ENCODE measurements at places on chromosomes 1 and 21. TPM values are rescaled to one million over a fixed set of nuclear protein-coding genes. Genes with fewer than 3 reads are reported as not detected.

Gene HJV
- not detected for total RNA-seq

Gene LCE1E
- not detected for total RNA-seq

Gene AMY2A
- total RNA-seq = not detected

Gene NTMT2
- 0.43 TPM for total RNA-seq

Gene GRIK1
- total RNA-seq = not detected

Gene OR2AK2
- not detected for total RNA-seq

GRCh38 chr1:168470901-168471431, 72.8 kb downstream of the XCL2 start:
- DNase-seq = peak; percentile 95
- no peaks in the 10 kb centered on the region for H3K36me3 ChIP-seq
- peak overlapping the region; percentile 81 for H3K27ac ChIP-seq
- peaks cover 40% of the 10 kb centered on the region for H3K4me1 ChIP-seq
- peak overlapping the region; percentile 14 for H3K4me3 ChIP-seq

DNA sequence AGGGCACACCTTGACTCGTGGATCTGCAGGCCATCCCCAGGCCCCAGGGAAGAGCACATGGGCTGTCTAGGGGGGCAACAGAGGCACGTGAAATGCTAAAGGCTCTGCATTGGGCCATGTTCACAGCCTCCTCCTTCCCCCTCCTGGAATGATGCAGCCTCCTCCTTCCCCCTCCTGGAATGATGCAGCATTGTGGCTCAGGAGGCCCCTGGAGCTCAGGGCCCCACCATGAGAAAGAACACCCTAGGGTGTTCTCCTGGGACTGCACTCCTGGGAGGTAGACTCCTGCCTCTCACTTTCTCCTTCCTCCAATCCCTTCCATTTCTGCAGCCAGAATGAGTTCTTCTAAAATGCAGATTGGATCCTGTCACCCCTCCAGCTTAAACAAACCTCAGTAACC, 1.5 kb upstream of the IGFN1 start:
- H3K4me1 ChIP-seq = peaks cover 27% of the 10 kb centered on the region
- no peak overlapping the region for H3K4me3 ChIP-seq
- H3K27ac ChIP-seq = no peak overlapping the region

DNA sequence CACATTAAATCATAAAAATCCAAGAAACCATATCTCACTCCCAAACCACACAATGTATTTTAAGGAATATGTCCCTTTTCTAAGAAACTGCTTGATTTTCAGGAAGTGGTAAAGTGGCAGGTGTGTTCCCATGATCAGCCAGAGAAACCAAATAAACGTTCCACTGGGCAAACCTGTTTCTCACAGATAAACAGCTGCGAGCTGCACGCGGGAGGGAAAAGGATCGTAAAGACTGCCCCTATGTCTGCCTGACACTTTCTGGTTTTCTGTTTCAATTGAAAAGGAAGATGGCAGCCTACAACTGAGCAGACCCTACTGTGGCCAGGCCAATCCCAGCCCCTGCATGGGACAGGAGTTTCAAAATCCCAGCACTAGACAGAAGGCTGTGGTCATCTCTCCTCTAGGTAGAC, 36.6 kb downstream of the HIVEP3 start:
- no peaks in the 10 kb centered on the region for H3K36me3 ChIP-seq
- no peak overlapping the region for H3K27ac ChIP-seq
- no peak for DNase-seq
- H3K27me3 ChIP-seq = no peaks in the 10 kb centered on the region
- H3K4me3 ChIP-seq = no peak overlapping the region
- H3K4me1 ChIP-seq = peaks cover 7% of the 10 kb centered on the region

DNA sequence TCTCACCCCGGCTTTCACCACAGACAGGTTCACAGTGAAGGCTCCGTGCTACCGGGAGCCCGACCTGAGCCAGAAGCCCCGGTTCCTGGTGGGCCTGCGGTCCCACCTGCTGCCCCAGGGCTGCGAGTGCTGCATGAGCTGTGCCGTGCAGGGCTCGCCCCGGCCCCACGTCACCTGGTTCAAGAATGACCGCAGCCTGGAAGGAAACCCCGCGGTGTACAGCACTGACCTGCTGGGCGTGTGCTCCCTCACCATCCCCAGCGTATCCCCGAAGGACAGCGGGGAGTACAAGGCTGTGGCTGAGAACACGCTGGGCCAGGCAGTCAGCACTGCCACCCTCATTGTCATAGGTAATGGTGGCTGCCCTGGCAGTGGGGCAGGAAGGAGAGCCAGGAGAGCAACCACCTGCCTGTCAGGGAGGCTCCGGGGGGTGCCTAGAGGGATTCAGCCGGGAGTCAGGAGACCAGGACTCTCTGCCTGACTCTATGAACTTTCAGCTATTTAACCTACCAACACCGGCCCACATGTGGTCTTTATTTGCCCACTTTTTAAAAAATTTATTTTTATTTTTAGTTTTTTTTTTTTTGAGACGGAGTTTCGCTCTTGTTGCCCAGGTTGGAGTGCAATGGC, 36.4 kb downstream of the IGFN1 start:
- no peak overlapping the region for H3K4me3 ChIP-seq
- H3K4me1 ChIP-seq = peaks cover 15% of the 10 kb centered on the region
- no peak overlapping the region for H3K27ac ChIP-seq
- H3K27me3 ChIP-seq = peaks cover 2% of the 10 kb centered on the region
- no peaks in the 10 kb centered on the region for H3K36me3 ChIP-seq
- DNase-seq = no peak

DNA sequence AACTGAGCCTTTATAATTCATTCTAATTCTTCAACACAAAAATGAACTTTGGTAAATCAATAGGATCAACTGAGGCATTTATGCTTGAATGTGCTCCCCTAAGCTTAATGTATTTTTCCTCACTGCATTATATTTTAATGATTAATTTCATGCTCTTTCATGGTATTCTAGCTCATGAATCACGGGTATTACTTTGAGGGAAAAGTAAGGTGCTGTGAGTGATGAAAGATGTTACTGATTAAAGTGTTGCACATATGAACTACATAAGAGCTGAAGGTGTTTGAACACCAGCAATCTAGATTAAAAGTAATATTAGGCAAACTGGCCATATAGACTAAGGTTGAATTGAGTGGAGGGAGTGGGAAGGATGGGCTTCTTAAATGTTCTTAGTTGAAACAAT, 1.9 kb downstream of the DPYD start:
- H3K4me3 ChIP-seq = peak overlapping the region; percentile 88
- DNase-seq = no peak
- no peak overlapping the region for H3K27ac ChIP-seq
- H3K27me3 ChIP-seq = no peaks in the 10 kb centered on the region
- H3K36me3 ChIP-seq = no peaks in the 10 kb centered on the region

DNA sequence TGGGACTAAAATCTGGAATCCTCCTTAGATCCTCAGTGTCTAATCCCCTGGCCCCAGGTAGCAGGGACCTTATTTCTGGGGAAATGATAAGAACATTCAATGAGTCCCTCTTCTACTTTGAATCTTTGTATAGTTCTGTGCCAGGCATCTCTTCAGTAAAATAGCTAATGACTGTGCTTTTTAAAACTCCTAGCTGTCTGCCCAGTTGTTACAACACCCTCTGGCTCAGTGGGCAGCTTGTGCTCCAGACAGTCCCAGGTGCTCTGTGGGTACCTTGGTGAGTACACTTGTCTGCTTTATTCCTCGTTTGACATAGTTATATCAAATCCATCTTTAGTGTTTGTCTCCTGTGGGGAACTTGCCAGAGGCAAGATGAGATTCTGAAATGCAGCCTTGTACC, 18.0 kb downstream of the TGFB2 start:
- peaks cover 40% of the 10 kb centered on the region for H3K4me1 ChIP-seq
- no peaks in the 10 kb centered on the region for H3K27me3 ChIP-seq
- DNase-seq = no peak
- peaks cover 11% of the 10 kb centered on the region for H3K36me3 ChIP-seq

DNA sequence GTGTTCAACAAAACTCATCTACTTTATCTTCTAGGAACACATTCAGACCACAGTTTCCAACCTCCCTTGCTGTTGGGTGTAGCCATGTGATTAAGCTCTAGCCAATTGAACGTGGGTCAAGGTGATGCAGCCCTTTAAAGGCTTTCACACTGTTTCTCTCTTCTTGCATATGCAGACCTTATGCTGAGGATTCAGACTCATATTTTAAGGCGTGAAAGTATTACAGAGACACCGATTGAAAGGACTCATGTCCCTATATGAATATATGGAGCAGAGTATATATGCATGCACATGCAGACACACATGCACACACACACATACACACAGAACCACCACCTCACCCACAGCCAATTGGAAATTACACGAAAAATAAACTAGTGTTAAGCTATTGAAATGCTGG, 214.3 kb upstream of the NR5A2 start:
- no peaks in the 10 kb centered on the region for H3K27me3 ChIP-seq
- no peak overlapping the region for H3K27ac ChIP-seq
- DNase-seq = no peak
- no peak overlapping the region for H3K4me3 ChIP-seq

DNA sequence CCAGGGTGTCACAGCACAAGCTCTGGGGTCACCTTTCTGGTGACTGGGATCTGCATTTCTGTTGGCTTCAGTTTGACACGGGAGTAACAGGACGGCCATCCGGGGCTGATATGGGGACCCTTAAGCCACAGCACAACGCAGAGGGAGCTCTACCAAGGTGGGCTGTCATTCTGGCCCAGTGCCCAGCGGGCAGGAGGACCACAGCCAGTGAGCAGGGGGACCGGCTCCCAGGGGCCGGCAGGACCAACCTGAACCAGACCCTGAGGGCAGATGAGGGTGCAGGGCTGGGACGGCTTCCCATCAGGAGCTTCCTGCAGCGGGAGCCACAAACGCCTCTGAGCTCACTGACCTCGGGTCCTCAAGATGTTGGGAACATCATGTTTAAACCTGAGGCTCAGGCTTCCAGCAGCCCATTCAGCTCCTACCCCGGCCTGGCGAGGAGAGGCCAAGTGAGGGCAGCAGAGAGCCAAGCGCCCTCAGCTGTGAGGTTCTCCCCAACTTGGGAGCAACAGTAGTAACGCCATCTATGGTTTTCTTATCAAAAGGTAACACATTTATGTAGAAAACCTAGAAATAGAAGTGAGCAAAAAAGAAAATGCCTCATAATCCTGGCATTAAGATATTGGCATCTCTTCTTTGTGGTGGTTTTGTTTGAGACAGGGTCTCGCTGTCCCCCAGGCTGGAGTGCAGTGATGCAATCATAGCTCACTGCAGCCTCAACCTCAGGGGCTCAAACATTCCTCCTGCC, 26.8 kb downstream of the TMEM201 start:
- peak; percentile 9 for DNase-seq
- H3K36me3 ChIP-seq = no peaks in the 10 kb centered on the region
- no peak overlapping the region for H3K4me3 ChIP-seq
- no peaks in the 10 kb centered on the region for H3K4me1 ChIP-seq
- no peak overlapping the region for H3K27ac ChIP-seq
- H3K27me3 ChIP-seq = no peaks in the 10 kb centered on the region

DNA sequence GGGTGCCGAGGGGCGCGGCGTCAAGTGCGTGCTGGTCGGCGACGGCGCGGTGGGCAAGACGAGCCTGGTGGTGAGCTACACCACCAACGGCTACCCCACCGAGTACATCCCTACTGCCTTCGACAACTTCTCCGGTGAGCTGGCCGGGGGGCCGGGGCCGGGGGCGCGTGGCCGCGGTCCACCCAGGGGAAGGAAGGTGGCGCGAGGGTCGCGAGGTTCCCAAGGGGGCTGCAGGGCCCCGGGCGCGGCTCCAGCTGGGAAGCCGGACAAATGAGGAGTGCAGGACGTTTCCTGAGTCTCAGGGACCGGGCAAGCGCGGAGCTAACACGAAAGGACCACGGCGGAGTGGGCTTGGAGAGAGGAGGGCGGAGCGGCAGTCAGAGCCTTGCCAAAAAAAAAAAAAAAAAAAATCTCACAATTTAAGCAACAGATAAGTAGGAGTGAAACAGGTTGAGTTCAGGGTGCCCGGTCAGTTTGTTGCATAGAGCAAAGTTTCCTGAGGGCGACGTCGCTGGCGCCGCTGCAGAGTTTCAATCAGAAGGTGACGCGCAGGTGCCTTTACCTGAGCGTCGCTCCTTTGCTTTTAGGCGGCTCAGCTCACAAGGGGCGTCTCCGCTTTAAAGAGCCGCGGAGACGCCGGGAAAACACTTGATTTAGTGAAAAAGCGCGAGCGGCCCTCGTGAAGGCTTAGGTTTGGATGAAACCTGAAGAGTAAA, 750 bp downstream of the RHOU start:
- no peaks in the 10 kb centered on the region for H3K36me3 ChIP-seq
- H3K4me3 ChIP-seq = no peak overlapping the region
- peaks cover 35% of the 10 kb centered on the region for H3K27me3 ChIP-seq
- no peak for DNase-seq
- no peak overlapping the region for H3K27ac ChIP-seq

DNA sequence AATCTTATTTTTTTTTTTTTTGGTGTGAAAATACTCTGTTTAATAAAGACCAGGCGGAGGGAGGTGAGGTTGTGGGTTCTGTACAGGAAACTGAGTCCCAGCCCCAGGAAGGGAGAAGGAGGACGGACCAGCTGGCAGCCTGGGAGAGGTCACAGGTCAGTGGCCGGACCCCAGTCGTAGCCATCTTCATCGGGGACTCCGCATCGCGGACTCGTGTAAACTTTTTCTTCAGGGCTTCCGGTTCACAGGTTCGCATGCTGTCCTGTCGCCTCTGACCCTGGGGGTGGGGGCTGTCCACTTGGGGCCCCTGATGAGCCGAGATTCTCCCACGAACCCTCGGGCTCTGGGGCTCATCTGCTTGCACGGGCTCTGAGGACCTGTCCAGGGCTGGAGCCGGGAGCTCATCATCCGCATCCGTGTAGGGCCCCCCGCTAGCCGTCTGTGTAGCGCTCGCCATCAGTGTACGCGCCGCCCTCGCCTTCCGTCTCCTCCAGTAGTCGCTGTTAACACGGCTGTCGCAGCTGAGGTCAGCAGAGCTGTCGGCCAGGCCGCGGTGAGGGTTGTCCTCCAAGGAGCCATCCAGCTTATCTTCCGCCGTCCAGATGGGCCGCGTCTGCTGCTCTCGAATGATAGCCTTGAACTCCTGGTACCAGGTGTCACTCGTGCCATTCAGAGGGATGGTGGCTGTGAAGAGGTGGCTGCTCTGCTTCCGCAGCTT, 975.7 kb upstream of the PRMT6 start:
- no peaks in the 10 kb centered on the region for H3K27me3 ChIP-seq
- H3K27ac ChIP-seq = no peak overlapping the region
- no peak for DNase-seq
- H3K4me1 ChIP-seq = no peaks in the 10 kb centered on the region

Data from astrocyte (in vitro differentiated cells and primary cell).